Lung (tissue), 17 donors: ENCODE measurements at places on chromosomes 11 and 22. TPM values are rescaled to one million over a fixed set of nuclear protein-coding genes. Genes with fewer than 3 reads are reported as not detected.

The RTN4R gene
- total RNA-seq = 7.8 TPM

The APOL4 gene
- total RNA-seq = 9.8 TPM

The RIMBP3C gene
- 0.40 TPM for total RNA-seq

The OR51E2 gene
- total RNA-seq = not detected

The SERPING1 gene
- total RNA-seq = 102 TPM

The CHADL gene
- 3.8 TPM for total RNA-seq

The SCN3B gene
- 1.6 TPM for total RNA-seq

The DGCR6 gene
- 5.9 TPM for total RNA-seq

The CARNS1 gene
- 1.2 TPM for total RNA-seq

The PARVA gene
- 71.6 TPM for total RNA-seq

The OR5P2 gene
- 0.83 TPM for total RNA-seq
